Right ventricle myocardium superior (tissue), 1 donor: ENCODE measurements at places on chromosomes 7 and 10. TPM values are rescaled to one million over a fixed set of nuclear protein-coding genes. Genes with fewer than 3 reads are reported as not detected.

The OR2A42 gene
- not detected for total RNA-seq

The GPR15LG gene
- total RNA-seq: not detected

DNA sequence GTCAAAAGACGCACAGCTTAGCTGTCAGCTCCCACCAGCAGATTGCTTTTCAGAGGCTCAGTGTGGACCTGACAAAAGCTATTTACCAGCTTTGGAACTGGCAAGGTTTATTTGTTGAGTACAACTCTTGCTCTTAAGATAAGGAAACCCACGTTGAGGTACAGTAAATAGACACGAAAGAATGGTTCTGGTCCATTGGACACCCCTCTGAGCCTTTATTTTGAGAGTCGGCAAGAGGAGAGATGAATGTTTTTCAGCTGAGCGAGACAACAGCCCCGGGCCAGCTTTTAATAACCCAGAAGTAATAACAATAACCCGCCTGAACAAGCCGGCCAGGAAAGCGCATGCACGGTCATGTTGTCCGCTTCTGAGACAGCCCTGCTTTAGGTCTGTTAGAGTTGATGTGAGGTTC, 49.0 kb downstream of the WNT2 start:
- no peak for DNase-seq

The TDRD1 gene
- total RNA-seq: 5.8 TPM

DNA sequence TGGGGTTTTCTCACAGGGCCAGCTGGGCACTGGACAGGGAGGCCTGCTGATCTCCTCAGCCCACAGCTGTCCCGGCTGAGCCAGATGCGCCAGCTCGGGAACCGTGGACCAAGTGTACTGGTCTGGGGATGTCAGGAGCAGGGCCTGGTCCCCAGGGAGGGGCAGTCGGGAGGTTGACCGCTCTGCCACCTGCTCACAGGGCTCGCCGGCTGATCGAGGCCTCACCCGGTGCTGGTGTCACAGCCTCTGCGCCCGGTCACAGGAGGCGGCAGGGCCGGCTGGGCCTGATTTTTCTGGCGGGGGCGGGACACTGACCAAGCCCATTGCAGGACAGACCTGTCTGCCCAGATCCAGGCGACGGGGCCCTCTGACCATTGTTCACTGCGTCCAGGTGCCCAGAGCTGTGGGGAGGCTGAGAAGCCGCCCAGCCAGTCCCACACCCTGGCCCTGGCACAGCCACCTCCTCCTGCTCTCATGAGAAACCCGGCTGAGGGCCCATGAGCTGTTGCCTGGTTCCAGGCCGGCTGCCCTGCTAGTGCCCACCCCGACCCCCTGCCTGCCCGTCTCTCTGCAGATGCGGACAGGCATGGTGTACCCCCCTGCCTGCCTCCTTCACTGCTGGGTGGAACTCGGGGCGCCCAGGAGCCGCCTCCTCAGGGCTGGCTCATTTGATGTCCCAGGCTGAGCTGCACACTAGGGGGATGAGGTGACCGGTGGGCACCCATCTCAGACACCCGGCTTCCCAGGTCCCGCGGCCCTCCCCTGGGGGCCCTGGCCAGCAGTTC, 3.0 kb upstream of the TMEM184A start:
- DNase-seq: no peak

DNA sequence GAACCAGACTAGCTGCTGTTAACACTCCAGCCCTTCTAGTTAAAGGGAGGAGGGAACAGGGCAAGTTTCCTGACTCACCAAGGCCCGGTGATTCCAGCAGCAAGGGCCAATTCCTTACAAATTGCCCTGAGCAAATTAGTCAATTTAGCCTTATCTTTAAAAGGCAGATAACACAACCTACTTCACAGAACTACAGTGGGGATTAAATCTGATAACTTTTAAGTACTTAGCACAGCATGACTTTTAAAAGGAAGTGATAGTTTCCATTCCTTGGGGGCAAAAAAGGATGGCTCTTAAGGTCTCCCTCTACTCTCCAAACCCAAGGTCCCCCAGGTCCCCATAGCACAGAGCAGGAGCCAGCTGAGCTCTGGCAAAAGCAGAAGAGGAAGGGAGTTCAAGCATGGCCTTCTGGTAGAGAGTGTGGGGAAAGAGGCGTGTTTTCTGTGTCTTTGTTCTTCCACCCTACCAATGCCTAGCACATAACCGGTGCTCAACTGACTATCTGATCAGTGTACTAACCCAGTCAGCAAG, 4.0 kb downstream of the CDCA7L start:
- DNase-seq: no peak

- DNase-seq: no peak
Observed at GRCh38 chr10:123998197-123999141, 94.9 kb downstream of the CHST15 start.
